Chondrocyte (in vitro differentiated cells): ENCODE measurements at places on chromosomes 1 and 21.

- no peak for DNase-seq
Measured at GRCh38 chr1:232968391-232968790, 18.0 kb downstream of the NTPCR start.

DNA sequence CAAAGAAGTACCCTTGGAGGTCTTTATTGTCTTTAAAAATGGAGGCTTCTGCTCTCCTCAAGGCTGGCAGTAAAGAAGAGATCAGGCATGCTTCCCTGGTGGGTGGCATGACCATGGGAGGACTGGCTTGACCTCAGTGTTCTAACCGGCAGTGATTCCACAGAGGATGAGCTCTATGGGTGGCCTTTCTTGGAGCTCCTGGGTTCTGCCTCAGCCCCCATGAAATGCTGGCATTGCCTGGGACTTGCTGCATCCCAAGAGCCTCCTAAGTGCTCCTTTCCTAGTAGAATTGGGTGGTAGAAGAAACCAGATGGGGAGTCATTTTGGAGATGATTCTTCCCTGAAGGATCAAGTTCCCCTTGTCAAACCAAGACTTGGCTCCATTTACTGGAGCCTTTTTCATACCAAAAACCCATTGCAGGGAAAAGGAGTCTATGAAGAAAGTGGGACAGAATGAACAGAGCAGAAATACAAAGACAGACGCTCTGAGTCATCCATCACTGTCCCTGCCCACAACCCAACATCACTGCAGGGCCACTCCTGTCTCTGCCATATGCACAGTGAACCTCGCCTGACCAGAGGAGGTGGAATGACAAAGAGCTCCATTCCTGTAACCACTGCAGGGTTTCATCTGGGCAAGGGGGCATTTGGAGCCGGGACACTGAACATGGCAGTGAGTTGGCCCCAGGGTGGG, 42.4 kb downstream of the RIMS3 start:
- DNase-seq, result no peak

GRCh38 chr1:168116327-168116799, 20.4 kb downstream of the GPR161 start:
- DNase-seq, result no peak

- no peak for DNase-seq
Measured at GRCh38 chr1:208557723-208558094, 313.5 kb upstream of the PLXNA2 start.

DNA sequence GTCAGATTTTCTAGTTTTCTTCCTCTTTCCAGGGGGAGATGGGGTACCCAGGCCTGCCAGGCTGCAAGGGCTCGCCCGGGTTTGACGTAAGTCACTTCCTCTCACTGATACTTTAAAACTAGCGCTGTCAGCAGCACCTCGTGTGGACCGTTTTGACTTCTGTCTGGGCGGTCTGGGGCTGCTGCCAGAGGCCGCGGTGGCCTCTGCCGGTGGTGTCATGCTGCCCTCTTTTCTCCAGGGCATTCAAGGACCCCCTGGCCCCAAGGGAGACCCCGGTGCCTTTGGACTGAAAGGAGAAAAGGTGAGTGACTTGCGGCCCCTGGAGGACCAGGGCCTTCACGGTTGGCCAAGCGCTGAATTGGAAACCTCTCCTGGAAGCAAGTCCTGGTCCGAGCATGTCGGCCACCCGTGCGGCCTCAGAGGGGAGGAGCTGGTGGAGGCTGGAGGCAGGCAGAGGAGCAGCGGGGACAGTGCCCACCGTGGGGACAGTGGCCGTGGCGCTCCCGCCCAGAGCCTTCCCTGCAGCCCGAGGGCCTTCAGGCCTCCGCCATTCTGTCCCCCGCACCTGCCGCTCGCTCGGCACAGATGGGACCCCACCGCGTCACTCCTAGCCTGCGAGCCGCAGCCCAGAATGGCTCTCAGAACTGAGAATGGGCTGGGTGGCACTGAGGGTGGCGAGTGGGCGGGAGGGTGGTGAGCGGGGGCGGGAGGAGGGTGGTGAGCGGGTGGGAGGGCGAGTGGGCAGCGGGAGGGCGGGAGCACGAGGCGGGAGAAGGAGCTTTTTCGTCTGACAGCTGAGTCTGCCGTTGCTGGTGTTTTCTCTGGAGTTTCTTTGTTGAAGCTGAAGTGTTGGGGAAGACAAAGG, 9.4 kb downstream of the COL6A1 start:
- peak; percentile 91 for DNase-seq

GRCh38 chr1:167210966-167211674, 9.6 kb upstream of the POU2F1 start:
- no peak for DNase-seq
